ENCODE measurements at places on chromosomes 12 and 14.

- DNase-seq: no peak
These were observed 8.5 kb downstream of the KLHL33 start for GRCh38 chr14:20427231-20428009.

DNA sequence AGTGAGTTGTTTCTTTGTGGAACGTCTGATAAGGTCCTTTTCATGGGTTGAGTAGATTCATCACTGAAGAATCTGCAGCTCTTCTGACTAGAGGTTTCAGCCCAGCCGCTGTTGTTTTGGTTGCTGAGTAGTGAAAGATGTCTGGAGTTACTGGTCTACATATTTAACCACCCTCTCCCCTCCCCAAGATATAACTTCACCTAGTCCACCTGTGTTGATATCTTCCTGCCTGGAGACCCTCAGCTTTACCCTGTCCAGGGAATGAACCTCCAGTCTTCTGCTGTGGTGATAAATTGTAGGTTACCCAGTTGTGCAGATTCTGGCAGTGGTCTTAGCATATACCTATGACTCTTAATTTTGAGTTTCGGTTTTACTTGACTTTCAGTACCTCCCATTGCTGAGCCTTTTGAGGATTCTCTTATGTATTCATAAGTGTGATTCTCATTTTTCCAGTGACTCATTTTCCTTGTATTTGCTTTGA is 62.9 kb downstream of the CCDC91 start:
- peak; percentile 9 for DNase-seq

DNA sequence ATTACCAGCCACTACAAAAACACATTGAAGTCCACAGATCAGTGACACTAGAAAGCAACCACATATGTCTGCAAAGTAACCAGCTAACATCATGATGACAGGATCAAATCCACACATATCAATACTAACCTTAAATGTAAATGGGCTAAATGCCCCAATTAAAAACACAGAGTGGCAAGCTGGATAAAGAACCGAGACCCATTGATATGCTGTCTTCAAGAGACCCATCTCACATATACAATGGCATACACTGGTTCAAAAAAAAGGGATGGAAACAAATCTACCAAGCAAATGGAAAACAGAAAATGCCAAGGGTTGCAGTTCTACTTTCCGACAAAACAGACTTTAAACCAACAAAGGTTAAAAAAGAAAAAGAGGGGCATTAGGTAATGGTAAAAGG is 307.7 kb downstream of the GPHN start:
- DNase-seq: no peak

GRCh38 chr14:60655119-60655897 is 6.0 kb upstream of the SIX1 start:
- no peak for DNase-seq

Data from CD4-positive, alpha-beta T cell treated with Interleukin-6 for 4 hours (primary cell).